ENCODE measurements at places on chromosomes 5 and 9.

- no peak for DNase-seq
Measured at GRCh38 chr5:104299998-104300706, 737.6 kb upstream of the NUDT12 start.

DNA sequence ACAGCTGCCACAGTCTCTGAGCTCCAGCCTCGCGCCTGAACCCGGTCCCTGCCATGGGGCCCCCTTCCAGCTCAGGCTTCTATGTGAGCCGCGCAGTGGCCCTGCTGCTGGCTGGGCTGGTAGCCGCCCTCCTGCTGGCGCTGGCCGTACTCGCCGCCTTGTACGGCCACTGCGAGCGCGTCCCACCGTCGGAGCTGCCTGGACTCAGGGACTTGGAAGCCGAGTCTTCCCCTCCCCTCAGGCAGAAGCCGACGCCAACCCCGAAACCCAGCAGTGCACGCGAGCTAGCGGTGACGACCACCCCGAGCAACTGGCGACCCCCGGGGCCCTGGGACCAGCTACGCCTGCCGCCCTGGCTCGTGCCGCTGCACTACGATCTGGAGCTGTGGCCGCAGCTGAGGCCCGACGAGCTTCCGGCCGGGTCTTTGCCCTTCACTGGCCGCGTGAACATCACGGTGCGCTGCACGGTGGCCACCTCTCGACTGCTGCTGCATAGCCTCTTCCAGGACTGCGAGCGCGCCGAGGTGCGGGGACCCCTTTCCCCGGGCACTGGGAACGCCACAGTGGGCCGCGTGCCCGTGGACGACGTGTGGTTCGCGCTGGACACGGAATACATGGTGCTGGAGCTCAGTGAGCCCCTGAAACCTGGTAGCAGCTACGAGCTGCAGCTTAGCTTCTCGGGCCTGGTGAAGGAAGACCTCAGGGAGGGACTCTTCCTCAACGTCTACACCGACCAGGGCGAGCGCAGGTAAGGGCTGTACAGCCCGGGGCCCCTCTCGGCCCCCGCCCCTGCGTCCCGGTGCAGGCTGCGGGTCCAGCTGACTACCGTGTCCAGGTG is 509 bp downstream of the LVRN start:
- no peak for DNase-seq

DNA sequence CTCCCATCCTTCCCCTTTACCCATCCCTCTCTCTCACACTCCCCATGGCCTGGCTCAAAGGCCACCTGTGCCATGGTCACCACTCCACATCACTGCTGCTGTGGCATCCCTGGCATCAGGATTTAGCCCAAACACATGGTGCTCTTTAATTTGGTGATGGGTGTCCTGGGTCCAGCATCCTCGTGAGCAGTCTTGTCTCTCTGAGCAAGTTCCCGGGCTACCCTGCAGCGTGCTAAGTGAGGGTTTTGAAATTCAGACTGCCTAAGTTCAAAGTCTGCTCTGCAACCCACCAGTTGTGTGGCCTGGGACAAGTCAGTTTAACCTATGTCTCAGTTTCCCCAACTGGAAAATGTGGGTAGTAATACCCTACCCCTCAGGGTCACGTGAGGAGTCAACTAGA is 39.9 kb downstream of the WHRN start:
- DNase-seq: no peak

DNA sequence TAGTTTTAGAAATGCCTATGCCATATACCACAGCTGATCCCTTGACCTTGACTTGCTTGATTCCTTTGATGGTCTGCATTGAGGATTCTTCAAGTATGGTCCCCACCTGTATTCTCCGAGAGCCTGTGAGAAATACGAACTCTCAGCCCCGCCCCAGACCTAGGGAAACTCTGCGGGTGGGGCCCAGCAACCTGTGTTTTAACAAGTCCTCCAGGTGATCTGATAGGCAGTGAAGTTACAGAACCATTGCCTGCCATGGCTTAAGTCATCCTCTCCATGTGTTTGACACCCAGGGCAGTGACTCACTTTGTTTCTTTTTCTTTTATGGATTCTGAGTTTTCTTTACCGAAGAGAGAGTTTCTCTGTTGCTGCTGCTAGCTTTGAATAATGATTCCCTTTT is 18.5 kb downstream of the FRMPD1 start:
- no peak for DNase-seq

GRCh38 chr9:73138516-73138915 is 13.1 kb upstream of the ANXA1 start:
- no peak for DNase-seq

DNA sequence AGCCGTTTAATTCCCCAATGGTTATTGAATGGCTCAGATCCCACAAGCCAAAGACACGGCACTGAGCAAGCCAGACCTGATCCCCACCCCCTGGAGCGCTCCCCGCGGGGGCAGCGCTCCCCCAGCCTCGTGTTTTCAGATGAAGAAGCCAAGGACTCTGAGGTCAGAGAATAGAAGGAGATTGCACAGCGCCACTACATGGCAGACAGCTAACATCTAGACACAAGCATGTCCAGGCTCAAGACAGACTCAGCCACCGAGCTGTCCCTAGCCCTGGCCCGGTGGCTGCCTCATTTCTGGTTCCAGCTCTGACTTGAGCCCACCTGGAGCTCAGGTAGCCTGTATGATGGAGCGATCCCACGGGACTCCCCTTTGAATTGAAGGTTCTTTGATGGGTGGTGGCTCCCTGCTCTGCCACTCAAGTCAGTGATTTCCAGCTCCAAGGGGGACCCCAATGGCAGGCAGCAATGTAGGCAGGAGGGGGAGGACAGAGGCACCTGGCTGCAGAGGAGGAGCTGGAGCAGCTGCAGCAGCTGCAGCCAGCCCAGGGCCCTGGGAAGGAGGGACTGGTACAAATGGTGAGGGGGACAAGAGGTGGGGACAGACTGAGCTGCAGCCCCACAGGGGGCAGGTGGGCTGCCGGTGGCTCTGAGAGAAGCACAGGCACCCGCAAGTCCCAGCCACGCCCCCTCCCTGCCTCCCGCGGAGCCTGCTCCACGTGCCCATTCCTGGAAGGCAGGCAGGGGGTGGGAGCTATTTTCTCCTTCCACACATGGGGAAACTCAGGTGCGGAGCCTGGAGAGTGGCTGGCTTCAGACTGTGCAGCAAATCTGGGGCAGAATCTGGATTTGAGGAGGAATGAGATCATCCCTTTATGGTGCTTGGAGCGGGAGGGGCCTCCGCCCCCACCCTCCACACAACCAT is 40.2 kb downstream of the NTNG2 start:
- no peak for DNase-seq

Data from NB4 (cell line).